ENCODE measurements at places on chromosomes 16 and 17.

DNA sequence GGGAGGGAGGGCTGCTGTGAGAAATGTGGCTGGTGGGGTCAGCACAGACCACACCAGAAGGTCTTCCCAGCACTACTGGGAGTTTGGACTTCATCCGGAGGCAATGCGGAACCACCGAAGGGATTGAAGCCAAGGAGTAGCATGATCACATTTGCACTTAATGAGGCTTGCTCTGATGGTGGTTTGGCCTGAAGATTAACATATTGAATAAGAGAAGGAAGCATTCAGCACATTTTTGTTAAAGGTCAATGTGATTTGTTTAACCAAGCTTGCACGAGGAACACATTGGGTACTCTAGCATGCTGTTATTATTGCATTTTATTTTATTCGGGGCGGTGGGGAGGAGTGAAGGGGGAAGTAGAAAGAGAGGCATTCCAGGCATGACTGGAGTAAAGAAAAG, 378.6 kb downstream of the UTP18 start:
- no peak for DNase-seq

- DNase-seq, result no peak
These were observed 2.8 kb upstream of the PITPNM3 start for GRCh38 chr17:6558932-6559752.

GRCh38 chr17:29273924-29274323, 20.0 kb downstream of the NUFIP2 start:
- no peak for DNase-seq

DNA sequence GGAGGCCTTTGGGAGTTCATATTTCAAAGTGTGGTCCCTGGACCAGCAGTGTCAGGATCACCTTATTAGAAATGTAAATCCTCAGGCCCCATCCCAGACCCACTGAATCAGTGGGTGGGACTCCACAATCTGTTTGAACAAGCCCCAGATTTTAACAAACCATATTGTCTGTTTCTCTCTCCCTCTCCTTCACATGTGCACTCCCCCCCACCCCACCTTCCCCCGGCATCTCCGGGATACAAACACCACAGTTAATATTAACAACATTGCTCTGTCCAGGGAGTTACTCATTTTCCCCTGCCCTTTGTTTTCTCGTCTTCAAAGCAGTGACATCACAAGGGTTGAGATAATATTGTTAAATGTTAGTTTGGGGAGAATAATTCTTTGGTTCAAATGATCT, 127.3 kb downstream of the KATNIP start:
- DNase-seq, result no peak

DNA sequence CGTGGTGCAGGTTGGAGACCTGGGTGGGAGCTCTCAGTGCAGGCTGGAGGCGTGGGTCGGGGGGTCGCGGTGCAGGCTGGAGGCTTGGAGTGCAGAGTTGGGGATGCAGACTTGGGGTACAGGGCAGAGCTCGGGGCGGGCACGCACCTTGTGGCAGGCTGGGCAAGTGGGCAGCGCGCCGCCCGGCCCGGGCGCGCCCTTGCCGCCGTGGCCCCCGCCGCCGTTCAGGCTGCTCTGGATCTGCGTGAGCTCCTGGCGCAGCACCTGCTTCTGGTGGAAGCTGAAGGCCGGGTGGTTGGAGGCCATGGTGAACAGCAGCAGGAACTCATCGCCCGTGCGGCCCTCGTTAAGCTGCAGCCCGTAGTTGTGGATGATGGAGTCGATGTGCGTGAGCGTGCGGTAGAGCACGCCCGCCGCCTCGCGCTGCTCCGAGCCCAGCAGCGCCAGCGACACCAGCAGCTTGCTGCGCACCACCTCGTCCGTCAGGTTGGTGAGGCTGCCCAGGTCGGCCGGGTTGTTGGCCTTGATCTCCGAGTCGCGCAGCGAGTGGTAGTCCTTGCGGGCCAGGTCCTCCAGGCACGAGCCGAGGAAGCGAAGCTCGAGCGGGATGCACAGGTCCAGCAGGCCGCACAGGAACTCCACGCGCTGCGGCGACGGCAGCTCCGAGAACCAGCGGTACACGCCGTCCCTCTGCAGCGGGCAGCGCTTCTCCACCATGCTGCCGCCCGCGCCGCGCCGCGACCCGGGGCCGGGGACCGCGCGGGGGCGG, 1.1 kb downstream of the ZCCHC14 start:
- no peak for DNase-seq

DNA sequence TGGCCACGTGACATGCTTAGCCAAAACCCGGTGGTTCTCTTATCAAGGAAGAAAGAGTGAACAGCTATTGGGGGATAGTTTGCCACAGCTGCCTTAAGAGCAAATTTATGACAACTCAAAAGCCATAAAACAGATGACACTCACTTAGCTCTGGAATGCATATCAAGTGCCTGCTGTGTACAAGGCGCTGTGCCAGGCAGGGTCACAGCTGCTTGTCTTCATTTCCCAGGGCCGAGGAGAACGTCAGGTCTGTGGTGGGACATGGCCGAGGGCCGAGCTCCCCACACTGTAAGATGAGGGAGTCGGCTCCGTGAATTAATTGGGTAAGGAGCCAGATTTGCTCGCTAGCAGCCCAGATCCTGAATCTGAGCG, 14.0 kb downstream of the EEF2K start:
- DNase-seq, result no peak

GRCh38 chr16:74871608-74872007, 97.0 kb upstream of the FA2H start:
- DNase-seq, result no peak

DNA sequence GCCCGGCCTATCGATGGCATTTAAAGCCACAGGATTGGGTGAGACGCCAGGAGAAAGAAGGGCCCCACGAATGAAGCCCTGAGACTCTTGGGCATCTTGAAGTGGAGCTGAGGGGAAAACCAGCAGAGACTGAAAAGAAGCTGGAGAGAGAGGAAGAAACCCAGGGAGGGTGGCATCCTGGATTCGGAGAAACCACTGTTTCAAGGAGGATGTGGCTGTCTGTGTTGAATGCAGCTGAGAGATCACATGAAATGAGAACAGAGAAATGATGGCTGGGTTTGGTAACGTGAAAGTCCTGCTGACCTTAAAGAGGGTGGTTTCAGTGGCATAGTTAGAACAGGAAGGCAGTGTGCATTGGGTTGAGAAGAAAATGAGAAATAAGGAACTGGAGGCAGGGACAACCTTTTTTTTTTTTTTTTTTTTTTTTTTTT, 3.8 kb downstream of the TNFSF12 start:
- DNase-seq, result no peak

DNA sequence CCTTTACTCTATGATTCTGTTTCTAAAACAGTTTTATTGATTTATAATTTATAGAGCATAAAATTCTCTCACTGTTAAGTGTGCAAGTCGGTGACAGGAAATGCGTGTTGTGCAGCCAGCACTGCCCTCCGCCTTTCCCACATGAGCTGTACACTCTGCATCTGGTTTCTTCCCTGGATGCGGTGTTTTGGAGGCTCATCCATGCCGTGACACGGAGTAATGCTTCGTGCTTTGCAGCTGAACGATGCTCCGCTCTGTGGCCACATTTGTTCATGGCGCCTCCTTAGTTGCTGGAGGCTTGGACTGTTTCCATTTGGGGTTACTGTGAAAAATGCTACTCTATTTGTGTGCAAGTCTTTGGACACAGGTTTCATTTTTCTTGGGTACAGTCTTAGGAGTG, 7.2 kb upstream of the IGFALS start:
- DNase-seq, result no peak

Measured in fibroblast of skin of left biceps (primary cell).